ENCODE measurements at places on chromosomes 7 and 10.

GRCh38 chr10:24262929-24263590 is 54.1 kb downstream of the KIAA1217 start:
- DNase-seq, result no peak

DNA sequence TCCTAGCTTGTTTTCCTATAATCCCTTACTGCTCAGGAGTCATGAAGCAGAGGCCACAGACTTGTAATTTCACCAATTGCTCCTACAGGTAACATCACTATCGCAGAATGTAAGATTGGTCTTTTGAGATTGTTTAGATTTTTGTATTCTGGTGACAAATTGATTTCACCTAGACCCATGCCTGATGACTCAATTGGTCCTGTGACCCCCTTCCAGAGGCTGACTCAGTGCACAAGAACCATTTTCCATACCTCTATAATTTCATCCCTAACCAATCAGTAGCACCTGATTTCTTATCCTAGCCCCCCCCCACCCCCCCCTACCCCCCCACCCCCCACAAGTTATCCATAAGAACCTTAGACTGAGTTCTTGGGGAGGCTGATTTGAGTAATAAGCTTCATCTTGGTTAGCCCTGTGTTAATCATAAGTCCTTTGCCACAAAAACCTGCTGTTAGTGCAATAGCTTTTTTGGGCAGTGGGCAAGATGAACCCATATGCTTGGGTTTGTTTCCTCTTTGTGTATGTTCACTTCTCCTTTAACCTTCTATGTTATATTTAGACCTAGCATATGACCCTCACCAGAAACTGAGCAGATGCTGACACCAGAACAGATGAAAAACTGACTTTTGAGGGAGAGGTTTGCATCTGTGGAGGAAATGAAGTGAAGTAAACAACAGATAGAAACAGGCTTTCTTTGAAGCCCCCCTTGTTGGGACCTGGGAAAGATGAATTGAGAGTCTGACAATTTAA is 187.1 kb downstream of the KIF20B start:
- peak; percentile 8 for DNase-seq

DNA sequence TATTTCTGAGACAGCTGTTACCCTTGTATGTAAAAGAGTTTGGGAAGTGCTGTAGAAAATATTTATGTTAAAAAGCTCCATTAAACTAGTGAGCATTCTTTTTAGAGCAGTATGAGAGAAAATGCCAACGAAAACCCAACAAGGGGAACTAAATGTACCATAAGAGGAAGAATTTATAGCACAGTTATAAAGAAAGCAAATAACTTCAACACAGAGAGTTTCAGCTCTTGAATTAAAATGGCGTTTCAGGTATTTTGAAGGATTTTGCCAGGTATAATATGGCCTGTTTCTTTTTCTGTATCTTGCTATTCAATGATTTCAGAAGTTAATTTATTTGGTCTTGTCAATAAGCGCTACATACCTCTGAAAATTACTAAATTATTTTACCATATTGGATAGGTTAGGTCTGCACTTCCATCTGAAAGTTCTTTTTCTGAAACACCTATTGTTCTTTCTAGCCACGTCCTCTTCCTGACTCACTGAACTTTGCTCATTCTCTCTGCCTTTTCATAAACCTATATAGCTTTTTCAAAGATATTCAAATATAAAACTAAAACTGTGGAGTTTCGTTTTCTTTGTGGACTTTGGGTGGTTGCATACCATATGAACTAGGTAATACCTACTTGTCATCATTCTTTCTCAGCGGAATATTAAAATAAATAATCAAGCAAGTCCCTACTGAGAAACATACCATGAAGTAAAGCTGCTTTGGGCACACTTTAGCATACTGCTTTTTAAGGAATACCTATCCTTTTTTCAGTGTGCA is 136.1 kb downstream of the SEMA3A start:
- no peak for DNase-seq

GRCh38 chr7:111958896-111959295 is 247.3 kb downstream of the DOCK4 start:
- DNase-seq, result no peak

- peak; percentile 70 for DNase-seq
Measured at GRCh38 chr7:130560972-130561371, 69.1 kb downstream of the MEST start.

DNA sequence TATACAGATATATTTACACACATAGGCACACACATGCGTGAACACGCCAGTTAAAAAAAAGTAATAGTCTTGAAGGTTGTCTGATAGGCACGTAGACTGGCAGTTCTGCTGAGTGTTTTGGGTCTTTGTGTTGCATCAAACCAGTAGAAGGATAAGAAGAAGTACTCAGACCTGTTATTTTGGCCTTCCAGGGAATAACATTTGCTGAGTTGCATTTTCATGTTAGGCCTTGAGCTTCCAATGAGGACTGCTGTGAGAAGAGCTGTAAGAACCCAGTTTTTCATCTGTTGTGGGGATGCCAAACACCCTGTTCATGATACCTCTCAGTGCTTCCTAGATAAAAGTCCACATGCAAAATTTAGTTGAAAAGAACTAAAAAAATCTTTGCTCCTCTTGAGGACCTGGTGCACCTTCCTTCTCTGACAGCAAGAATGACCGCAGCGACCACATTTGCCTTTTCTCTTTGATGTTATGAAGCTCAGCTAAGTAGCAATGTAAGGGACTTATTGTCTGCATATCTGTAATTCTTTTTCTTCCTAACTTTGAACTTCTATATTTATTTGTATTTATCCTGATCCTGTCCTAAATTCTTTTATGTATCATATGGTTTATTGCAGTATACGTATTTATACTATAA is 27.2 kb downstream of the HIPK2 start:
- DNase-seq, result no peak

GRCh38 chr7:98251231-98251600 is 816 bp downstream of the TECPR1 start:
- DNase-seq, result peak; percentile 46

- no peak for DNase-seq
Measured at GRCh38 chr7:22867003-22867402, 44.4 kb upstream of the TOMM7 start.

DNA sequence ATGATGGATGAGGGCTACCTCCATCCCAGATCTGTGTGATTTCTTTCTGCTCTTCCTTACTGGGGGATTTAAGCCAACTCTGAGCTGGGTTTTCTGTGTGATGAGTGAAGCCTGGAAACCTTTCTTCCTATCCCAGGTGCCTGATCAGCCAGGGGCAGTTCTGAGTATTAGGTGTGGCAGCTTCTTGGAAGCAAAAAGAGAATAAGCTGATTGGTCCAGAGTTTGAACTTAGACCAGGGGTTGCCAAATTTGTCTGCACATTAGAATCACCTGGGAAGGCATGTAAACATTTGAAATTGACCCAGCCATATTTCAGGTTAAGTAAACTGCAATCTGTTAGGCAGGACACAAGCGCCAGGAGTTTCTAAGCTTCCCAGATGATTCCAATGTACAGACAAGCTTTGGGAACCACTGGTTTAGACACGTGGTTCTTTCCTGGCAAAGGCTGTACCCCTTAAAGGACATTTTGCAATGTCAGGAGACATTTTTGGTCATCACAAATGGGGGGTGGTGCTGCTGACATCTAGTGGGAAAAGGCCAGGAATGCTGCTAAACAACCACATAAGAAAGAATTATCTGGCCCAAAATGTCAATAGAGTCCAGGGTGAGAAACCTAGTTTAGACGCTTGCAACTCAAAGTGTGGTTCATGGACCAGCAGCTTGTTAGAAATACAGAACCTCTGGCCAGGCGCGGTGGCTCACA is 160.5 kb upstream of the GHITM start:
- no peak for DNase-seq

- DNase-seq, result no peak
Measured at GRCh38 chr10:43360086-43360485, 11.3 kb upstream of the FXYD4 start.

GRCh38 chr10:129713659-129714265 is 246.7 kb downstream of the MGMT start:
- DNase-seq, result no peak

DNA sequence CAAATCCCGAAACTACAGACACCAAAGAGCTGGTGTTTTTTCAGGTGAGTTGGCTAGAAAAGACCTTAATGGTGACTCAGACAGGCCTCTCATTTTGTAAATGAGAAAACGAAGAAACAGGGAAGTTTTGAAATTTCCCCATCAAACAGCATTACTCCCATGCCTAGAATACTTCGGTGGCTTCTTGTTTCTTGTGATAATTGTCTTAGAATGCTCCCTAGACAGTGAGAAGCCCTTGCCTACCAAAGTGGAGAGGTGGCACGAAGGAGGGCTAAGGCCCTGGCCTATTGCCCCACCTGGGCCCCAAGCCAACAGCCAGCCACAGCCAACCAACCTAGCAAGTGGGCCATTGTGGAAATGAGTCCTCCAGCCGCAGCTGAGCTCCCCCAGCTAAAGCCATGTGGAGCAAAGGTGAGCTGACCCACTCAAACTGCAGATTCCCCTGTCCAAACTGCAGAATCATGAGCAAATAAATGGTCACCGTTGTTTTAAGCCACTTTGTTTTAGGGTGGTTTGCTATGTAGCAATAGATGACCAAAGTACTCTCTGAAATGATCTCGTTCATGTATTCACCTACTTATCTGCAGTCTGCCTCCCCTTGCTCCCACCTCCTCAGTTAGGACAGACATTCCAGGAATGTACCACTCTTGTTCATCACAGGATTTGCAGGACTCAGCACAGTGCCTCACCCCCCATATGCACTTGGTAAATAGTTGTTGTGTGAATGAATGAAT is 97.7 kb upstream of the FGFR2 start:
- DNase-seq, result no peak

GRCh38 chr7:102063690-102064180 is 222.9 kb upstream of the SH2B2 start:
- DNase-seq, result no peak

GRCh38 chr10:51986516-51986915 is 287.1 kb upstream of the CSTF2T start:
- no peak for DNase-seq

GRCh38 chr7:67423065-67423464 is 426.4 kb downstream of the TYW1 start:
- DNase-seq, result no peak

DNA sequence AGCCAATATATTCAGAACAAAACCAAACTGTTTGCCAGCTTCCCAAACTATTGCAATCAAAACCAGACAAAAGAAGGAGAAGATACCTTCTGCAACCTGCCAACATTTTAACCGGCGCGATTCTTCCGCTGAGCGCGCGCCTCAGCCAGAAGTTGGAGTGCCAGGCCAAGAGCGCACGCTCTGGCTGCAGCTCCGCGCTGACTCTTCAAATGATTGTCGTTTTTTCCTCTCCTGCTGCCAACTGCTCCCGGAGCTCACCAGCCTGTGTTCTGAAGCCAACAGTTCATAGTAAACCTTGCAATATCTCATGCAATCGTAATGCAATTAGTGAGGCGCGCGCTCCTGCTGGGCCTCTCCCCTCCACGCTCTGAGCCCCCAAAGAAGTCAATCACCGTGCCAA is 259.7 kb upstream of the MGMT start:
- no peak for DNase-seq

- DNase-seq, result no peak
Measured at GRCh38 chr7:47329320-47329926, 252.5 kb downstream of the TNS3 start.

DNA sequence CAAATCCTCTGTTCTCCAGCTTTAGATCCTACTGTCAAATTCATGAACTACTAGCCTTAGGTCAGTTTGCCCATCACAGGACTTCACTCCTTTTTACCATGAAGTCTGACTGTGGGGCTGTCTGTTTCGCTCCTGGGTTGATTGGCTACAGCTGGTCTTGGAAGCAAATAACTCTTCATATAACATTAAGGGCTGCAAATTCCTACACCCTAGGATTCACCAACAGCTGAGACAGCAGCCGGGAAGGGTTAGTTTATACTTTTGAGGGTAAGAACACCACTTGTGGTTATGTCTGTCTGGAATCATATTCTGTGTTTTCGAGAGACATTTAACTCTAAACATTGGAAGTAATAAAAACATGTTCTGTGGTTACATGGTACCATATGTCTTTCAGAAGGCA is 55.9 kb upstream of the KIAA1217 start:
- DNase-seq, result no peak

DNA sequence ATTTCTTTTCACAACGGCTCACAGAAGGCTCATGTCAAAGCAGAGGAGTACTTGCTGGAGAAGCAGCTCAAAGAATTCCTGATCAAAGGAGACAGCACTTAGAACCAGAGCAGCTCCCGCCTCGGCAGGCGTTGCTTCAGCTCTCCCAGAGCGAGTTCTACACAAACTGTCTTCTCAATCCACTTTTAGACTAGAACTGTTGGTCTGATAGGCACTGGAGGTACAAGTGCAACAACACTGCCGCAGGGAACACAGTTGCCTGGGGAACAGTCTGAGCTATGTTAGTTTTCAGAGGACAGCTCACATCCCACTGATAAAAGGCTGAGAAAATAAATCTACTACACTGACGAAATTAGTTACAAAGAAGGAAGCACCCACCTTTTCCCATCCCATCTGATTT is 35.4 kb downstream of the CYTH3 start:
- no peak for DNase-seq

DNA sequence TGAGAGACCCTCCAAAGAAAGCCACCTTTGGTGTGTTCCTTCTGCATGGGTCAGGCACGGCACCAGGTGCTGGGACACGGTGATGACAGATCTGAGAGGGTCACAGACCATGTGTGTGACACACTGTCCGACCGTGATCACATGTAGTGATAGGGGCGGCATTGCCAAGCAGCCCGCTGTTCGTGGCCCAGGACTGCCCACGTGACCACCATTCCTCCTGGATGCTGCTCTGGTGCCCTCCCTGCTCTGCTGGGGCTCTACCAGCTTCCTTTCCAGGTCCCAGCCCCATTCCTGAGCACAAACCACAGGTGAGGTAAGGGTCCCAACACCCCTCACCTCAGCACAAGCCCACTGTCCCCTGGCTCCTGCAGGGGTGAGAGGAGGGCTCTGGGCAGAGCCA is 10.1 kb upstream of the SLC18A3 start:
- DNase-seq, result no peak

GRCh38 chr7:8436965-8437364 is 3.6 kb downstream of the NXPH1 start:
- peak; percentile 78 for DNase-seq

DNA sequence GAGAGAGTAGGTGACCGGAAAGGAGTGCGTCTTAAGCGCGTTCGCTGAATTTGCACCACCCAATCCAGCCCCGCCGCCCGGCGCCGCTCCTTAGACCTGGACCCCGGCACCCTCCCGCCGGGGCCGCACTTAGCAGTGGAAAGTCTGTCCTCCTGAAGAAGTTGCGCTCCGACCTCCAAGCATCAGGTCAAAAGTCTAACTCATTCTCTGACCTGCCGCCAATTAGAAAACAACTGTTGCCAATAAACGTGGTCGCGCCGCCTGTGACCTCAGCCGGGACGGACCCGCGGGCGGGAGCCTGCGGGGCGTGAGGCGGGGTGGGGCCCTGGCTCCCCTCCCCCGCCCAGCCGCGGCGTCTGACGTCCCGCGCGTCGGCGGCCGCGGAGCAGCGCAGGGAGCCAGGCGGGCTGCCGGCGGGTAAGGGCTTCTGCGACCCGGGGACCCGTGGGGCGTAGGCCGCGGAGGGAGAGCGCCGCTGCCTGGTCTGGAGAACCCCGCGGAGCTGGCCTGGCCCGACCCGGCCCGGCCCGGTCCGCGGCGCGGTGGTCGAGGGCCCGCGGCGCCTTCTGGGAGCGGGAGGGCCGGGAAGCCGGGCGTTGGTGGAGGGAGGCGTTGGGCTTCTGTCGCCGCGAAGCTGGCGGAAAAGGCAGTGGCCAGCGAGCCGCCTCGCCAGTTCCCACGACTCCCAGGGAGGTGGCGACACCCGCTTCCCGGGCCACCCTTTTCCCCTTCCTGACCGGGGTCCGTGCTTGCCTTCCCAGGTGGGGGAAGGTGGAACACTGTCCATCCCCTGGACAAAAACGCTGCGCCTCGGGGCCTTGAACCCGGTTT is at the start of gene BCAP29:
Gene BCAP29 (plus strand): TSS at position 362 of the 831 bp plus-strand sequence. CDS start 527 bp downstream, outside the sequence.
- DNase-seq, result peak; percentile 89

- DNase-seq, result no peak
Measured at GRCh38 chr10:42997849-42998165, 79.1 kb upstream of the RET start.
